ENCODE measurements at places on chromosomes 4 and X.

- DNase-seq: no peak
Observed at GRCh38 chr4:118989098-118990080, 100.7 kb downstream of the SYNPO2 start.

GRCh38 chrX:102768987-102769761 lies 48.6 kb downstream of the GPRASP3 start:
- peak; percentile 75 for DNase-seq

DNA sequence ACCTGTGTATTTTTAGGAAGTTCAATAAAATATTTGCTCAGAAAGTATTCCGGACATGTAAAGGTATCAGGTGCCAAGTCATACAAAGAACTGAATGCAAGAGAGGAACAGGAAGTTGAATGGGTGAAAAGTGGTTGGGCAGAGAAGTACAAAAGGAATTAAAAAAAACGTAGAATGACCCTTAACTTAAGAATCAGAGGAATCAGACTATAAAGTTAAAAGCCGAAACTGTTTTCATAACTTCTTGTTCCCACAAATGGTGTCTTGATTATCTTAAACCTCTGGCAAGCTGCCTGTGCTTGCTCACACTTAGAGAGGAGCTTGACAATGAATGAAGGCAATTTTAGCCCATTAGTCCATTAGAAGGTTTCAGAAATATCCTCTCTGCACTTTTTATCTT lies 81.6 kb upstream of the HHIP start:
- no peak for DNase-seq

- DNase-seq: no peak
Observed at GRCh38 chr4:132540797-132541196, 608.3 kb upstream of the PCDH10 start.

GRCh38 chr4:109155682-109156283 lies 146.7 kb downstream of the COL25A1 start:
- no peak for DNase-seq

DNA sequence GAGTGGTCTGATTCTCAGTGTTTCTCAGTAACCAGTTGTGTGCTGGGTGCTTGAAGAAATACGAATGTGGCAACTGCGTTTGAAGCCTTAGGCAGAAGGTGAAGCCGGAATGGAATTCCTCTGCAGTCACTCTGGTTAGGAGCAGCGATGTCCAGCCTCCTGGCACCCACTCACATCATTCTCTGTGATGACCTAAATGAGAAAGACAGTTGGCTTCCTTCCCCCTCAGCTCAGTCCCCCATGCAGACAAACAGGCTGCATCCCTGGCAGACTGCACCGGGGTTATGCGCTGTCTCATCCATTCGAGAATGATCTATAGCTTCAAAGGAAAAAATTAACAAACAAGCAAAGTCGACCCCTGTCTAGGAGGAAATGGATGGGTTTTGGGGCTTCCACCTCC lies 170.1 kb upstream of the SCML1 start:
- no peak for DNase-seq

- no peak for DNase-seq
Observed at GRCh38 chrX:75230296-75230695, 43.6 kb upstream of the UPRT start.

DNA sequence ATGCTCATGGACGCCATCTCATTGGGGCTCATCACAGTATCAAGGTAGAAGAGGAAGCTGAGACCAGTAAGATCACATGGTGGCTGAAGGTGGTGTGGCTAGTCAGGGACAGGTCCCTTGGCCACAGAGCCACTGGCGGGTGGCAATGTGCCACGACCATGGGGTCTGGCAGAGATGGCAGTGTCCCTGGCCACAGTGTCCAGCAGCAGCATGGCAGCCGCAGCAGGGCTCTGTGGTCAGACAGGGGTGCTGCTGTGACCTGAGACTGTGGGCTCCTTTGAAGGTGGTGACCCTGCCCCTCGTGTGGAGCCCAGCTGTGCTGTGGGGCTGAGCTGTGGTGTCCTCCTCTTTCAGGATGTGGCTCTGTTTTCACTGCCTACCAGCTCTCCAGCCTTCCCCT lies 2.2 kb upstream of the DOK7 start:
- DNase-seq: no peak

DNA sequence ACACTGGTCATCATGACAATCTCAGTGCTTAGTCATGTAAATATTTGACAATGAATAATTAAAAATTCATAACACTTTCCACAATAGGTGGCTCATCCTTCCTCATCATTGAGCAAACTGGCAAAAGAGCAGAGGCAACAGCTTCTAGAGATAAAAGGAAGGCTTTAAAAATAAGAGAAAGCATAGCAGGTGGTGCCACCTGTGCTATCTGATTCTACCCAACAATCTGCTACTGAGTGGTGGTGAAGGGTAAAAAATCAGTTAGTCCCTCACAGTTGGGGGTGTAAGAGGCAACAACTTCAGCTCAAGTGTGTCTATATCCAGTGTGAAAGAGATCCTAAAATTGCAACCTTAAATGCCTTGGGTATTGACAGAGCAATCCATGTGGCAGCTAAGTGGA lies 280.1 kb upstream of the PPARGC1A start:
- no peak for DNase-seq

DNA sequence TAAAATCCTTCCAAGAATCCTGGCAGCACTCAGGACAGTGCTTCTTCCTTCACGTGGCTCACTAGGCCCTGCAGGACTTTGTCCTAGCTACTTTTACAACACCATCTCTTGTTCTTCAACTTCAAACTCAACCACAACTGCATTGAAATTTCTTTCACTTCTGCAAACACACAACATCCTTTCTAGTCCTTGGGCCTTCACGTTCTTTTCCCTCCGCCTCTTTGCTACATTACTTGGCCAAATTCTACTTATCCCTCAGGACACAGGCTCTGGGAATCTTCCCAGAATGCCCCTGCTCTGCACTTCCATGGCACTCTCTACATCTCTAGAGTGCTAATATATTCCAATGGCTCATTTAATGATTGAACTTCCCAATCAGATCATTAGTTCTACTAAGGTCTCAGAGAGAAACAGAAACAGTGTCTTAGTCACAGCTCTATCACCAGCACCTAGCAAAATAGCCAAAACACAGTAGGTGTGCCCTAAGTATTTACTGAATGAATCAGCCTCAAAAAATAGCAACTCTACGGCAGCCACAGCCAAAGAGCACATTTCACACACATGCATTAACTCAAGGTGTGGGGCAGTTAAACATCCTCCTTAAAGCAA lies 73.3 kb downstream of the MANBA start:
- DNase-seq: no peak

DNA sequence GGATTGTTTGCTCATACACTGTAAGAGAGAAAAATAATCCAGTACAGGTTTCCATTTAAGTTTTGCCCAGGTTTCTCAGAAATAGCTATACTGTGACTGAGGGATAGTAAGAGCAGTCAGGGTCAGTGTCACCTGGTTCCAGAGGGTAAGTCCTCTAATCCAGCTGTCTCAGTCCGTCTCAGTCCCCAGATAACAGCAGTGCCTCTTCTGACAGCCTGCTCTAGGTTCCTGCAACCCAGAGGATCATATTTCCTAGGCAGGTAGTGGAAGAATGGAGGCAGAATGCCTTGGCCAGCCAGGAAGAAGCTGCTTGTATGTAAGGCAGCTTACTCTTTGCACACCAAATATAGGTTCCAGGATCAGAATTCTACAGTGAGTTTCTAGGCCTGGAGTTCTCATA lies 22.6 kb upstream of the GNRHR start:
- DNase-seq: no peak

DNA sequence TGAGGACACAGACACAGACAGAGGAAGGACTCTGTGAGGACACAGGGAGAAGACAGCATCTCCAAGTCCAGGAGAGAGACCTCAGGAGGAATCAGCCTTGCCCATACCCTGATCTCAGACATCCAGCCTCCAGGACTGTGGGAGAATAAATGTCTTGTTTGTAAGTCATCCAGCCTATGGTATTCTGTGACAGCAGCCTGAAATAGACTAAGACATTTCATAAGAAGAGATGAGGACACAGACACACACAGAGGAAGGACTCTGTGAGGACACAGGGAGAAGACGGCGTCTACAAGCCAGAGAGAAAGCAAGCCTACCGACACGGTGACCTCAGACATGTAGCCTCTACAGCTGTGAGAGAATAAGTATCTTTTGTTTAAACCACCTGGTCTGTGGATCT lies 112.1 kb downstream of the DHRSX start:
- no peak for DNase-seq

Data from activated CD8-positive, alpha-beta memory T cell treated with anti-CD3 and anti-CD28 coated beads, Interleukin-2, amount 50 U/mL, for 4 hours (primary cell).